HFFc6 (cell line): ENCODE measurements at places on chromosomes 13 and 19. TPM values are rescaled to one million over a fixed set of nuclear protein-coding genes. Genes with fewer than 3 reads are reported as not detected.

DNA sequence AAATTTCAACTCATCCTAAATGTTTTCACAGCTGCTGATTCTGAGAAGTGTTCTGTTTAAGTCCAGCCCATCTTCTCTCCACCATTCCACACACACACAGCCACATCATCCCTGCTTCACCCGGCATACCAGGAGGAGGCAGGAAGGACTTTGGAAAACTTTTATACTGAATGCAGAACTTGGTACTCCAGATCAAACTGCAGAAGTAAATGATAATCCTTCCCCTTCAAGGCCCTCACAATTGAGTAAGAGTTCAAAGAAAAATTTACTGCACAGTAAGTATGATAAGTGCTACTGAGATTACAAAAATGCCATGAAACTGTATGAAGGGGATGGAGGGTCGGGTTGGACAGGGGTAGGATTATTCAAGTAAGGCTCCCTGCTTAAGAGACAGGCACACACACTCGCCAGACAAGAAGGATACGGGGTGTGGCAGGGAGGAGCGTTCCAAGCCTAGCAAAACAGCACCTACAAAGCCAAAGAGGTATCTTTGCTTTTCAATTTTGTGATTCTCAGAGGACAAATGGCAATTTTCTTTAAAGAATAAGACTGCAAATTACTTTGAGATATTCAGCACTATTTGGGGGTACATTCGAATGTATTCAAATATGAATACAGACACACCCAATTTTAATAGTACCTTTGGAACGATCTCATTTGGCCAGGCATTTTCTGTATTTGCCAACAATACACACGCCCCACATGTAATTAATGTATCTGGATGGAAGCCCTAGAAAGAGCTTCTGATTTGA, 2.5 kb downstream of the USP12 start:
- peaks cover 52% of the 10 kb centered on the region for H3K4me1 ChIP-seq
- H3K27me3 ChIP-seq = no peaks in the 10 kb centered on the region

Gene RAVER1
- total RNA-seq = 47.7 to 52.1 TPM (median 49.4 TPM) in 3 replicates

- peaks cover 72% of the 10 kb centered on the region for H3K4me1 ChIP-seq
- peaks cover 20% of the 10 kb centered on the region for H3K27me3 ChIP-seq
- H3K4me3 ChIP-seq = peak overlapping the region; percentile 89
- no peak for DNase-seq
Observed at GRCh38 chr13:114065926-114066774, 66.3 kb downstream of the RASA3 start.

Gene C19orf85
- not detected in 3 replicates for total RNA-seq

Gene CLC
- total RNA-seq = not detected in 3 replicates

- peak within 1 kb of the TSS; percentile 89 for H3K4me3 ChIP-seq
- DNase-seq = peak; percentile 53
- peaks cover 8% of the 10 kb centered on the region for H3K27me3 ChIP-seq
- peak within 1 kb of the TSS; percentile 56 for H3K27ac ChIP-seq
- H3K4me1 ChIP-seq = peaks cover 34% of the 10 kb centered on the region
Observed at GRCh38 chr19:45667620-45668341, at the start of gene GIPR. GIPR (plus strand) TSS chr19:45668221; CDS start chr19:45669521, 1,300 bp downstream.

Gene KLF16
- total RNA-seq = 38.9 to 45.8 TPM (median 40.9 TPM) in 3 replicates

Gene GAPDHS
- total RNA-seq = not detected in 3 replicates

- peaks cover 6% of the 10 kb centered on the region for H3K27me3 ChIP-seq
- H3K4me3 ChIP-seq = no peak overlapping the region
- H3K4me1 ChIP-seq = no peaks in the 10 kb centered on the region
- no peaks in the 10 kb centered on the region for H3K36me3 ChIP-seq
- DNase-seq = no peak
Observed at GRCh38 chr19:5091018-5091683, 122.2 kb downstream of the KDM4B start.
